WTC11 (cell line): ENCODE measurements at places on chromosomes 5 and 9. TPM values are rescaled to one million over a fixed set of nuclear protein-coding genes. Genes with fewer than 3 reads are reported as not detected.

GRCh38 chr9:93815135-93815534 lies 140.0 kb downstream of the BARX1 start:
- no peak overlapping the region for H3K27ac ChIP-seq
- DNase-seq: no peak
- peaks cover under 1% of the 10 kb centered on the region; the same call in 1 of the 2 replicates for H3K27me3 ChIP-seq

GRCh38 chr5:71697967-71698366 lies 21.1 kb upstream of the CARTPT start:
- no peak overlapping the region for H3K4me3 ChIP-seq
- no peaks in the 10 kb centered on the region for H3K36me3 ChIP-seq
- peaks cover 34% of the 10 kb centered on the region for H3K4me1 ChIP-seq
- H3K27ac ChIP-seq: no peak overlapping the region

GRCh38 chr9:130117816-130118632 lies 54.2 kb upstream of the NCS1 start:
- peak overlapping the region; percentile 92 for H3K27ac ChIP-seq
- no peaks in the 10 kb centered on the region for H3K27me3 ChIP-seq
- DNase-seq: no peak
- no peak overlapping the region for H3K4me3 ChIP-seq
- H3K36me3 ChIP-seq: peaks cover 14% of the 10 kb centered on the region
- peaks cover 27% of the 10 kb centered on the region for H3K4me1 ChIP-seq

DNA sequence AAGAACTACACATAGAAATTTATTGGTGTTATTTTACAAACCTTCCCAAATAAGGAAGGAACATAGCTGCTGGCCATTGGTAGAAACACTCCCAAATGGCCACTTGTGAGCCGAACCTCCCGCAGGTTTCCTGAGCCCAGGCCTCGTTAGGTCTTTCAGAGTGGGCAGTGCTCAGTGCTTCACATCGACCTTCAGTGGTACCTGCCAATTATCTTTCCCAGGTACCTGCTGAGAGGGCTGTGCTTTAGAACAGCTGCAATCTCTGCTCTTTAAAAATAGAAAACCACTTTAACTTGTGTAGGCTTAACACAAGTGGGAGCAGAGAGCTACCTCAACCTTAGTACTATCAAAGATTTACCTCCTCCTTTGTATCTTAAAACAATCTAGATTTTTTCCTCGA lies 334.1 kb downstream of the RFX3 start:
- no peaks in the 10 kb centered on the region for H3K27me3 ChIP-seq
- H3K4me1 ChIP-seq: peaks cover 57% of the 10 kb centered on the region
- no peak overlapping the region for H3K27ac ChIP-seq
- H3K36me3 ChIP-seq: no peaks in the 10 kb centered on the region

The STPG3 gene
- 0.21 to 0.26 TPM in 2 of 3 replicates, not detected in the other for total RNA-seq

The OR1J2 gene
- total RNA-seq: not detected in 3 replicates

The SPATA31E1 gene
- total RNA-seq: 0.04 to 0.07 TPM (median 0.05 TPM) in 3 replicates
